Forelimb muscle (tissue), 1 donor: ENCODE measurements at places on chromosomes 11 and 22. TPM values are rescaled to one million over a fixed set of nuclear protein-coding genes. Genes with fewer than 3 reads are reported as not detected.

The OR8B2 gene
- polyA plus RNA-seq = not detected

DNA sequence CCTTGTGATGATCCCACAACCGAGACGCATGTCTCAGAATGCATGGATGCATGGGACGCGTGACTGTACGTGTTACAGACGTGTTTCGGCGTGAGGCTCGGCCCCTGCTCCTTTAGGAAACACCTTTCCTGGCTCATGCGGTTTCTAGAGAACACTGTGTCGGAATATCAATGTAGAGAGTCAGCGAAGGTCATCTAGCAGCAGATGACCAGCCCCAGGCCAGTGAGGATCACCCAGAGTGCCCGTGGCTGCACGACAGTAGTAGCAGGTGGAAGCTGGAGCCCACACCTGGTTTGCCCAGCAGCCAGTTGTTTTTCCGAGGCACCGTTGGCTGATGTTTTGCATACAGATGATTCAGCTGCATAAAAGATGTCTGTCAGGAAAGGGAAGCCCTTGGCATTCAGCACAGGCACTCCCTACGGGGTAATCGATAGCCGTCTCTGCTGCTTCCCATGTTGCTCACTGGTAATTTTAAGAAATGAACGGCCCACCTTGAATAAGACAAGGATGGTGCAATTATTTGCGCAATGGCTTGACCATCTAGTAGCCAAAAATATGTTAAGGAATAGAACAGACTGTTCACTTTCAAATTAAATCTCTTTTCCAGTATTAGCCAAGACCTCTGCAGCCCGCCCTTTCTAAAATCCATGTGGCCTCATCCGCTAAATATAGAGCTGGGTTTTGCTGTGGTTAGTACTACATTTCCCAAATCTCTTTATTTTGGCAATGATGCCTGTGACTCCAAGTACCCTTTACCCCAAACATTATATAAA is 1.1 kb upstream of the CLTCL1 start:
- no peak for DNase-seq

DNA sequence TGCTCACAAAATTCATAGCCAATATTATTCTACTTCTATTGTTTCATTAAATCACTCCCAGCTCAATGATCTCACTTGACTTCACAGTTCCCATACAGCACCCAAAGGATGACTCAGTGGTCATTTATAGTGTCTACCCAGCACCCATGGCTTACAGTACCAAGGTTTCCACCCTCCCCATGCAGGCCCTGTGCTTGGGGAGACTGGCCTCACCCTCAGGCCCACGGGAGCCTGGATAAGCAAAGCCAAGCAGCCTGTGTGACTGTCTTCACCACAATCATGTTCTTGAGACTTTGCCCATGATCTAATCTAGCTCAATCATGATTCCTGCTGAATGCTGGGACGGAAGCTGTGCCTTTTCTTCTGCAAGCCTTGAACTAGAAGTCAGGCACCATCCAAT is 97.6 kb downstream of the SLC36A4 start:
- no peak for DNase-seq

DNA sequence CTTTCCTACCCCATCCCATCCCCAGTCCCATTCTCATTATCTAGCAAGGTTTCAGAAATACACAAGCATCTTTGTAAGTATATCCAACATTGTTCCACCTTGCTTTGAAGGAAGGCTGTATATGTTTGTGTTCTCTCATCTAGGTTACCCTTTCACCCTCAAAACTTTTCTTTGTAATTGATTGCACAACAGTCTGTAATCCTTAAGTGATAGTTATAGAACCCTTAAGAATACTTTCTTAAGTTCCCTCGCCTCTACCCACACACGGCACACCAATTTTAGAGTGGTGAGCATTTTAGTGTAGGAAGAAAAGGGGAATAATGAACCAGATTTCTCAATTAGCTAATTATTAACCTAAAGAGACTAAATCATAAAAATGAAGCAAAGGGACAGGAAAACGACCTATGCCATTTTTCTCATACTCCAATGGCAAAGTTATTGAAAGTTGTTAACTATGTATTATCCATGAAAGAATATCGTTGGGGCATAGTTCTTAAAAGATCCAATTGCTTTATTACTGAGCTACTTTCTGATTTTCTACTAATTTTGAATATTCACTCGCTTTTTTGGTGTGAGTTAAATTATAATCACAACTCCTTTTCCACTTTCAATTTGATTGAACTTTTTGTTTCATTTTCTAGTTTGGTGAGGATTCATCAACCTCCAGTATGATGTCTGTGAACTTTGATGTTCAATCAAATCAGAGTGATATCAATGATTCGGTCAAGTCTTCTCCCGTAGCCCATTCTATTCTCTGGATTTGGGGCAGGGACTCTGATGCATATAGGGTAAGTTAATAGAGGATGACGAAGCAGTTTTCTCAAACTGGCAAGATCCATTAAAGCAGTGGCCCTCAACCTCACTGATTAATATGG is 44.9 kb downstream of the TTC17 start:
- DNase-seq = no peak

DNA sequence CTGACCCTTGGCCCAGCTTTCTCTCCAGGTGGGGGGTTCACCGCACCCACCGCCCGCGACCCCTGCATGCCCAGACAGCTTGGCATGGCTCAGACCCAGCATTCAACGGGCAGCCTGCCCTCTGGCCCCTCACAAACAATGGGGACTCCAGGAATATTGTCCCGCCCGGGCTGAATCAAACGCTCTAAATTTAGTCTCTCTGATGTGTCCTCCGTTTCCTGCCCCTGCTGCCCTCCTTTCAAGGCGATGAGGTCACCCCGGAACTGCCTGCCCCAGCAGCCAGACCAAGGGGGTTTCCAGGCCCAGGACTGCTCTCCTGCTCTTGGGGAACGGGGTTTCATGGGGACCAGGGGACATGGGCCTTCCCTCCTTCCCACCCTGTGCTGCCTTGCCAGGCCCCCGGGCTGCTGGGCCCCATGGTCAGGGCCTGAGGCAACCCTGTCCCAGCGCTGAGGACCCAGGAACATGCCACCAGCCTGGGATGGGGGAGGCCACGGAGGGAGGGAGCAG is 10.1 kb upstream of the PDGFB start:
- no peak for DNase-seq

DNA sequence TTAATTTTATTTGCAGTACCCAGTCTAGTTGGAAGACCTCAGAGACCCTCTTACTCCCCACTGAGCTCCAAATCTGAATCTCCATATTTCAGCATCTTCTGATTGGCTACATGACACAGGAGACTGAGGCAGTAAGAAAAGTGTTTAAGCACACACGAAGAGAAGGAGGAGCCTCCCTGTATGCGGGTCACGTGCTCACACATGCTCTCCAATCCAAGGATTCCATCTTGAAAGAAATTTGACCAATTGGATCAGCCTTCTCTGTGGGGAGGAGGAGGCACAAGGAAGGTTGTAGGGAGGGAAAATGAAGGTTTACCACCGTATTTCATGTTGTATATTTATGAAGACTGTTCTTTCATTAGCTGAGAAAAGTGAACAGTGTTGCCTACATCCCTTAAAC is 1.2 kb downstream of the OR6T1 start:
- no peak for DNase-seq
